ENCODE measurements at places on chromosomes 3 and 15.
A peak's percentile ranks its signal among the peaks of the same experiment; 100 is the strongest.

GRCh38 chr3:105614288-105615030, 247.8 kb downstream of the ALCAM start:
- DNase-seq = no peak

DNA sequence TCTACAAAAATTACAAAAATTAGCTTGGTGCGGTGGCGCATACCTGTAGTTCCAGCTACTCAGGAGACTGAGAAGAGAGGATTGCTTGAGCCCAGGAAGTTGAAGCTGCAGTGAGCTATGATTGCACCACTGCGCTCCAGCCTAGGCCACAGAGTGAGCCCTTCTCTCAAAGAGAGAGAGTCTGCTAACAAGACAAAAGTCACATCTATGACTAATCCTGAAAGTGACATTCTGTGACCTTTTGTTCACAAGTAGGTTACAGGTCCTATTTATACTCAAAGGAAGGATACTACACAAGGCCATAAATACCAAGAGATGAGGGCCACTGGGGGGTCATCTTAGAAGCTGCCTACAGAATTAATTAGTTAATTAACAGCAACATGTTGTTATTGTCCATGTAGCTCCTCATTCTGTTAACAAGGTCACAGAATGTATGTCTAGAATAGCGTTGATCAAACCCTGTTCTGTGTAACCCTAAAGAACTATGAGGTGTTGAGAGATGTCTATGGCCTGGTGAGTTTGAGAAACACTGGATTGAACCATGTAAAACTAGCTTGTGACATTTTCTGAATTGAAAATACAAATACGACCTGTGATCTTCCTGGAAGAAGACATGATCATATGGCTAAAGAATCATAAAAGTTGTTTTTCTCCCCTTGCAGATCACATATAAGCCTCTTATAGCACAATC, 97.0 kb downstream of the SAMMSON start:
- DNase-seq = no peak

DNA sequence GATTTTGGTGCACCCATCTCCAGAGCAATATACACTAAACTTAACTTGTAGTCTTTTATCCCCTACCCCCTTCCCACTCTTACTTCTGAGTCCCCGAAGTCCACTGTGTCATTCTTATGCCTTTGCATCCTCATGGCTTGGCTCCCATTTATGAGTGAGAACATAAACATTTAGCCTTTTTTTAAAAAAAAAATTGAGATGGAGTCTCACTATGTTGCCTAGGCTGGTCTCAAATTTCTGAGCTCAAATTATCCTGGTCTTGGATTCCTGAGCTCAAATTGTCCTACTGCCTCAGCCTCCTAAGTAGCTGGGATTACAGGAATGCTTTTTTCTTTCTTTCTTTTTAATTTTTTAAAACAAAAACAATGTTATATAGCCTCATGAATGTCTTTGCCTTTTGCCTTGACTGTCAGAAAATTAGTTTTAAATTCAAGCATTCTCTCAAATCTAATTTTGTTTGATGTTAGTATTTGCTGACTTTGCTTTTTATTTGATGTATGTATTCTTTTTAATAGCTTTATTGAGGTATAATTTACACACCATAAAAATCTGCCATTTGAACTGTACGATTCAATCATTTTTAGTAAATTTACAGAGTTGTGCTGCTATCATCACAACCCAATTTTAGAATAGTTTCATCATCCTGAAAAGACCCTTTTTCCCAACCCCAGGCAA, 46.9 kb downstream of the NFKBIZ start:
- DNase-seq = no peak

DNA sequence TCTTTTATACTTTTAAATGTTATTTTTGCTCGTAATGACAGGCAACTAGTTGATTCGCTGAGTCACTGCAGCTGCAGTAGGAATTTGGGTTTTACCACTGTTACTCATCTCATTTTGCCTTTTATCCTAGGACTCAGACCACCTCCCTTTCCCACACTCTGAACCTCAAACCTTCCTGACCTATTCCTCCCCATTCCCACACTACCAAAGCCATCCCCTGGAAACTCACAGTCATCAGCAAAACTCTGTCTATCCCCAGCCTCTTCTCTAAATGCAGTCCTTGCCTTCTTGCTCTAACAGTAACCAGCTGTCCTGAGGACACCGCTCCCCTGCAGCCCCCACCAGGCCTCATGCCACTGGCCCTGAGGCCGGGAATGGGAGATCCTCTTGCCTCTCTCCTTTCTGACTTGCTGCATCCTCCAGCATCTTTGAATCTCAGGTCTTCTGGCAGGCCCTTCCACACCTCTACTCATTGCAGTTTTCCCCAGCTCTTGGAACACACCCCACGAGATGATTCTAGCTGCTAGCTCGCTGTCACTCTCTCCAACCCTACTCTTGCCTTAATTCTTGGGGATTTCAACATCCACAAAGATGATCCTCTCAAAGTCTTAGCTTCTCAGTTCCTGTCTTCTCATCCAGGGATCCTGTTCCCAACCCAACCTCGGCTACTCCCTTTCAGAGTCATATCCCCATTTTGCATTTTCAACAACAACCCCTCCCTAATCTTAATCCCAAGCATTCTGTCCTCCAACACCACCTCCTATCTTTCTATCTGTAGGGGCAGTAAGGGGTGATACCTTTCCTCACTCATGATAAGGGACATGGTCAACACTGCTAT, 55.9 kb upstream of the C3orf80 start:
- no peak for DNase-seq

DNA sequence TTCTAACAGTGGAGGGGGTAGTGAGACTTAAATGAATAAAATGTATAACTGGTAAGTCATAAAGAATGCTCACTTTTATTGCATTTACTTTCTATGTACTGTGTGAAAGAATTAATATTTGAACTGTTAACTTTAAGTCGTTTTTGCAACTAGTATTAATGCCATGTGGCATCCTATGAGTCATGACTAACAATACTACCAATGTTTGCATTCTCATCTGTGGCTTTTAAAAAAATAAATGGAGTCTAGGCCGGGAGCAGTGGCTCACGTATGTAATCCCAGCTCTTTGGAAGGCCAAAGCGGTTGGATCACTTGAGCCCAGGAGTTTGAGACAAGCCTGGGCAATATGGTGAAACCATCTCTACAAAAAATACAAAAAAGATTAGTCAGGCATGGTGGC, 5.2 kb downstream of the C3orf49 start:
- no peak for DNase-seq

DNA sequence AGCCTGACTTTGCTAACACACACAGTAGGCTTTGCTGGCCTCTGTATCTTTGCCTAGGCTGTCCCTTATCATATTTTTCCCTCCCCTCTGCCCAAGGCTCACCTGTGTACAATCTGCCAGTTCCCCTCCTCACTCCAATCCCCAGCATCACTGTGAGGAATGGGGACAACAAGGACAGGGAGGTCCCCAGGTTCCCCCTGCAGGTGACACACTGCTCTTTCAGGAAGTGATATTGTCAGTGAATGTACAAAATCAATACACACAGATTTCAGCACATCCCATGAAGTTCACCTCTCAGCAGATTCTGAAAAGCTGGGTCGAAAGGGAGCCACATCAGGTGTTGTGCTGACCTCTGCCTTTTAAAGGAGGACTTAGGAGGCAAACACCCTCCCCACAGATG, 177.5 kb downstream of the RAB11A start:
- DNase-seq = no peak

- DNase-seq = no peak
Observed at GRCh38 chr3:23835802-23836201, 30.0 kb downstream of the UBE2E1 start.

- no peak for DNase-seq
Observed at GRCh38 chr3:1183320-1184048, 90.7 kb downstream of the CNTN6 start.

GRCh38 chr15:40102897-40103858, 5.5 kb downstream of the BMF start:
- DNase-seq = no peak

DNA sequence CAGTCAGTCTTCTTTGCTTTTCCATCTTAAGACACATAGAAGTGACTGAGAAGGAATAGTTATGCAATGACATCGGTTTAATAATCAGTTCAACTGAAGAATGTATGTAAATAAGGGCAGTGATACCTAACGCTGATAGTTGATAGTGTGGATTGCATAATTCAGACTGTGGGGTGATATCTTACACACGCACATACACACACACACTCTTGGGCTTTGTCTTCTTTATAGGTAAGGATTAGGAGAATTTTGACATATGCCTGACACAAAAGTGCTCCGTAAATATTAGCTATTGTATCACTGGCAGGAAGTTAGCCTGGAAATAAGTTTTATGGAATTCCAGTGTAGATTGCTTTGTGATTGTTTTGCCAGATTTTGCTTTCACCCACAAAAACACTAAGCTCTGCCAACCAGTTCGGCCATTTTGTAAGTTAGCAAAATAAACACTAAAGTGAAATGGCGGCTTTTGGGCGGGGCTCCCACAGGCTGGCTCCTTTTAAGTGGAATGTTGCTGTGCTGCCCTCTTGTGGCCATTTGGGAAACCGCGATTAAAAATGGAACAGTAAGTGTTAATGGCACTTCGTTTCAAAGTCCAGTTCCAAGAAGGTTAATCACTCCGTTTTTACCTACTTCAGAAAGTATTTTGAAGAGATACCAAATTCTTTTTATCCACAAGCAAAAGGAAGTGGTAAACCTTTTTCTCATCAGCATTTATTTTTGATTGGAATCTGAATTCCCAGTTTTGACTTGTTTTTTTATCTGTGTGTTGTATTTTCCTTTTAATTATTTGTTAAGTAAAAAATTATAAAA, 17.7 kb downstream of the CHD2 start:
- DNase-seq = peak; percentile 84

DNA sequence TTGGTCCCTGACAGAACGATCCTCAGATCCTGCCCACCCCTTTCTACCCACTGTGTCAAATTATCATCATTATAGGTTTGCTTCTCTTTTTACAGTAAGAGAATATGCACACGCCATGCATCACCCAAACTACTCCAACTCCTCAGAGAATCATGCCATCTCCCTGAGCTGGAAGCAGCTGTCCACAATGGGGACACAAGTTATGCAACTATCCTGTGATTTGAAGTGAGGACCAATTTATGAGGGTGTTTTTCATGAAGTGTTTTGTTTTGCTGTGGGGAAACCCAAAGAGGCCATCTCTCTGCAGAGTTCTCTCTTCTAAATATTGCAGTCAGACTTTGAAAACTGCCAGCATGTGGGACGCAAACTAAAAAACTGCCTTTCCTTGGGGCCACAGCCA, 35.8 kb upstream of the TNFSF10 start:
- DNase-seq = no peak

DNA sequence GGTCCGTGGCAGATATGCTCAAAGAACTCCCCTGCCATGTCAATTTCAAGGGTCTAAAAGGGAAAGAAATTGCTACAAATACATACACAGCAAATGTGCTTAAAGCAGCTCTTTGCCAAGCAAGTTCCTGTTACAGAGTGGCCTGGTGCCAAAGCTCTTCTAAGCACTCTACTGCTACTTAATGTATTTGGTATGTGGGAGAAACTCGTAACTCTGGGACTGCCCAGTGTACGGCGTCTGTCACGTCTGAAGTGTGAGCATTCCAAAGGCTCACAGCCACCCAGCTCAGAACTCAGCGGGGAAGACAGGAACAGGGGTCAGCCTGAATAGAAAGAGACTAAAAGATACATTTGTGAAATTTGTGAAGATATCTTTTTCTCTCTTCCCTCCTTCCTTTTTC, 54.6 kb downstream of the RBMS3 start:
- DNase-seq = no peak

DNA sequence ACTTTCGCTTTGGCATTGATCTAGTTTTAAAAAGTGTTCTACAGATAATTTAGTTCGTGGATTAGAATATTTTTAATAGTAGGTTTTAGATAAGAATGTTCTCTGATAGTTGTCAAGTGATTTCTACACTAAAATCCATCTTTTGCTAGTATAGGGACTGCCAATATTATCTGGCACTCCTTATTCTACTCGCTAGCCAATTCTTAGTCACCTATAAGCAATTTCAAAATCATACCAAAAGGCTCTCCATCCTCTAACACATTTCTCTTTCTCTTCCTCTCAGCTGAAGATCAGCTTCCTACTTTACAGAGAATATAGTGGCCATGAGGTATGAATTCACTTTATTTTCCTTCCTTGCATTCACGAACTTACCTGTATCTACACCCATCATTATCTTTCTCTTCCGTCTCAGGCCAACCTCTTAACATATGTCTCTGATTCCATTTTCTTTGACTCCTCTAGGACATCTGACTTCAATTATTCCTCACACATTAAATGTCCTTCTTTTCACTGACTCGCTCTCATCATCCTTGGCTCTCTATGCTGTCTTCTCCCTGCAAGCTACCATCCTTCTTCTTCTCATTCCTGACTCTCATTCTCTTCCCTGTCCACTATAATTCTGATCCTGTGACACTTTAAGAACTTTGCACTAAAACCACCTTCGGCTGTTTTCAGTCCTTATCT, 35.5 kb downstream of the C3orf80 start:
- no peak for DNase-seq

DNA sequence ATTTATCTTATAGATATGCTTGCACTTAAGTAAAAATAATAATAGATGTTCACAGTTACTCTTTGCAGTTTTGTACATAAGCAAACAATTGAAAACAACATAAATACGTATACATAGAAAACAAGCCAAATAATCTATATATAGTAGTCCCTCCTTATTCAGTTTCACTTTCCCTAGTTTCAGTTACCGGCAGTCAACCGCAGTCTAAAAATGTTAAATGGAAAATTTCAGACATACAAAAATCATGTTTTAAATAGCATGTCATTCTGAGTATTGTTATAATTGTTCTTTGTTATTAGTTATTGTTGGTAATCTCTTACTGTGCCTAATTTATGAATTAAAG, 262.0 kb downstream of the CGGBP1 start:
- no peak for DNase-seq

DNA sequence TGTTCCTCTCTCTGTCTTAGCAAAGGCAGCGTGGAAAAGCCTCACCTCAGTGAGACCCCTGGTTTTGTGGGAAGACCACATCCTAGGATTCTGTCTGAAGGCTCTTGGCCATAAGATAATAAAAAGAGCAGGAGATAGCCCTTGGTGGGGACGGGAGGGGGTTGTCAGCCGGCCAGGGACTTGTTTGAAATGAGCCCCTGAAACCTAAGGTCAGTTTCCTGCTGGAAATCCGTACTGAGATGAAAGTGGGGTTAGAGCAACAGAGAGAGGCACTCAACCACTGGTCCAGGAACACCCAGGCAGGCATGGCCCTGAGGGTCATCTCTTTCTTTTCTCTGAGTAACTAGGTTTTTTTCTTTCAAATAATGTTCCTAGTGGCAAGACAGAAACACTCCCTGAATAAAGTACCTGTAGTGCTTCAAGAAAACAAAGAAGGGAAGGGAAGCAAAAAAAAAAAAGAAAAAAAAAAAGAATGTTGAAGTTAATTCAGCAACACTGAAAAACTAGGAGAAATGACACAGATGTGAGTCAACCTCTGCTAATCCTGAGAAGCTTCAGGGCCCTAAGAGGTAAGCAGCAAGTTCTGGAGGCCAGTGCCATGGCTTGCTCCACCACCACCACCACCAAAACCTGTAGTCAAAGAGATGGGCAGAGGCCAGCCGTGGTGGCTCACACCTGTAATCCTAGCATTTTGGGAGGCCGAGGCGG, 3.2 kb downstream of the ITGB5 start:
- DNase-seq = no peak

GRCh38 chr3:35224565-35225295, 414.6 kb upstream of the ARPP21 start:
- DNase-seq = no peak

GRCh38 chr3:129746629-129747028, 140.2 kb upstream of the PLXND1 start:
- DNase-seq = no peak

All from stimulated activated CD4-positive, alpha-beta T cell treated with anti-CD3 and anti-CD28 coated beads, TNF-alpha, amount 100 ng/mL, for 4 hours (primary cell).